ENCODE measurements at places on chromosomes 6 and 20. TPM values are rescaled to one million over a fixed set of nuclear protein-coding genes. Genes with fewer than 3 reads are reported as not detected.

GRCh38 chr20:37345339-37346235 lies at the start of gene SRC:
Gene SRC (plus strand): TSS chr20:37346140. CDS start chr20:37384154, 38,014 bp downstream.
- H3K36me3 ChIP-seq, result no peaks in the 10 kb centered on the region
- H3K27ac ChIP-seq, result peak within 1 kb of the TSS; percentile 93
- H3K4me1 ChIP-seq, result peaks cover 56% of the 10 kb centered on the region
- H3K4me3 ChIP-seq, result peak within 1 kb of the TSS; percentile 57
- peak; percentile 91 for DNase-seq

DNA sequence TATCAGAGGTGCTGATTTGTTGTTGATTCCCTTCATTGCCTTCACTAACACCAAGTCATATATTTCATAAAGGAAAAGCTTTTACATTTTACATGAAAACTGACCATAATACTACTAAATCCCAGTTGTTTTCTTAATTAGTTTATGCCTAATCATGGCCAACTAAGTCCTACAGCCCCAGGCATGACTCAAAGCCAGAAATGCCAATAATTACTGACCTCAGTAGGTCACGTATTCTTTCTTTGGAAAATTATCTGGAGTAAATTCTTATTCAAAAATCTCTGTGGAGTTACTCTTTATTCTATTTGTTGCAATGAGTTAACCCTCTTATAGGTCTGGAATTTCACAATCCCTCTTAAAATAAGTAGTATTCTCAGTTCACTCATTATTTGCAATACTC lies 13.5 kb upstream of the MYB start:
- no peaks in the 10 kb centered on the region for H3K27me3 ChIP-seq
- no peaks in the 10 kb centered on the region for H3K4me1 ChIP-seq
- no peak overlapping the region for H3K4me3 ChIP-seq
- no peaks in the 10 kb centered on the region for H3K36me3 ChIP-seq

- no peak overlapping the region for H3K4me3 ChIP-seq
- DNase-seq, result no peak
- H3K27ac ChIP-seq, result no peak overlapping the region
- H3K4me1 ChIP-seq, result no peaks in the 10 kb centered on the region
These were observed 76.9 kb downstream of the SYNDIG1 start for GRCh38 chr20:24546232-24546892.

Gene TTK
- total RNA-seq, result 9.4 TPM

Gene IRAK1BP1
- total RNA-seq, result not detected

Gene SRSF12
- not detected for total RNA-seq

Gene SAMD10
- 26.9 TPM for total RNA-seq
